Bladder microvascular endothelial cell (primary cell): ENCODE measurements at places on chromosomes 16 and 17. TPM values are rescaled to one million over a fixed set of nuclear protein-coding genes. Genes with fewer than 3 reads are reported as not detected.

The CUEDC1 gene
- total RNA-seq = 5.7 and 6.4 TPM in 2 replicates

The ATP6V0D1 gene
- total RNA-seq = 72.7 and 134 TPM in 2 replicates

The COPZ2 gene
- total RNA-seq = 9.1 and 11.0 TPM in 2 replicates

The CARD14 gene
- total RNA-seq = 0.16 and 0.50 TPM in 2 replicates

The CCDC43 gene
- total RNA-seq = 29.1 and 39.0 TPM in 2 replicates

The RBFOX1 gene
- total RNA-seq = not detected in 2 replicates

The PIMREG gene
- total RNA-seq = 16.3 and 32.2 TPM in 2 replicates

The PPP4C gene
- 205 and 215 TPM in 2 replicates for total RNA-seq

The STX1B gene
- total RNA-seq = 1.1 TPM in 1 of 2 replicates, not detected in the other

The NOXO1 gene
- total RNA-seq = 0.13 and 0.16 TPM in 2 replicates

The DVL2 gene
- 32.2 and 53.0 TPM in 2 replicates for total RNA-seq

The SPIRE2 gene
- total RNA-seq = 0.97 and 4.8 TPM in 2 replicates

The CDH1 gene
- total RNA-seq = not detected in 2 replicates

The KRTAP4-3 gene
- total RNA-seq = not detected in 2 replicates

The IL21R gene
- 0.16 TPM in 1 of 2 replicates, not detected in the other for total RNA-seq

The PYY gene
- total RNA-seq = not detected in 2 replicates

The TMEM114 gene
- not detected in 2 replicates for total RNA-seq

The RAB11FIP4 gene
- 0.31 TPM in 1 of 2 replicates, not detected in the other for total RNA-seq

The CD300LB gene
- not detected in 2 replicates for total RNA-seq

The TBC1D3I gene
- total RNA-seq = 0.13 TPM in 1 of 2 replicates, not detected in the other

The TSPAN10 gene
- total RNA-seq = 0.16 and 1.3 TPM in 2 replicates

The C17orf75 gene
- total RNA-seq = 18.9 and 23.2 TPM in 2 replicates

The TM4SF5 gene
- total RNA-seq = not detected in 2 replicates

The NUDT7 gene
- total RNA-seq = 4.7 and 6.6 TPM in 2 replicates

The SERPINF2 gene
- 0.49 TPM in 1 of 2 replicates, not detected in the other for total RNA-seq

The IRX5 gene
- 0.16 and 0.63 TPM in 2 replicates for total RNA-seq

The NACA2 gene
- not detected in 2 replicates for total RNA-seq

The CBFA2T3 gene
- under 0.01 and 0.06 TPM in 2 replicates for total RNA-seq

The PPP1R1B gene
- total RNA-seq = not detected in 2 replicates

The SOX8 gene
- total RNA-seq = 0.16 and 1.3 TPM in 2 replicates

The SLC7A6 gene
- 10.0 and 30.5 TPM in 2 replicates for total RNA-seq

The ZG16 gene
- not detected in 2 replicates for total RNA-seq

The CLEC19A gene
- not detected in 2 replicates for total RNA-seq

The TBC1D28 gene
- total RNA-seq = 0.19 TPM in 1 of 2 replicates, not detected in the other

The CMTM1 gene
- total RNA-seq = 1.1 and 2.9 TPM in 2 replicates

The TBC1D3H gene
- total RNA-seq = not detected in 2 replicates

The CCDC78 gene
- total RNA-seq = 1.2 TPM in 1 of 2 replicates, not detected in the other

The SLC16A11 gene
- 0.44 and 0.49 TPM in 2 replicates for total RNA-seq

The SLC22A31 gene
- total RNA-seq = not detected in 2 replicates

The DNASE1L2 gene
- total RNA-seq = 0.32 and 0.63 TPM in 2 replicates

The PABPN1L gene
- total RNA-seq = not detected in 2 replicates

The NPIPA5 gene
- total RNA-seq = 0.49 and 1.6 TPM in 2 replicates

The SEZ6L2 gene
- total RNA-seq = 0.65 and 5.9 TPM in 2 replicates

The NPW gene
- total RNA-seq = 0.16 TPM in 1 of 2 replicates, not detected in the other

The TMUB2 gene
- total RNA-seq = 24.3 and 36.6 TPM in 2 replicates

The HEATR3 gene
- 19.9 and 27.3 TPM in 2 replicates for total RNA-seq

The ZP2 gene
- not detected in 2 replicates for total RNA-seq

The KCNJ2 gene
- 7.7 and 15.1 TPM in 2 replicates for total RNA-seq

The UNK gene
- 6.8 and 22.8 TPM in 2 replicates for total RNA-seq

The PSME3IP1 gene
- total RNA-seq = 50.8 and 69.4 TPM in 2 replicates

The SPHK1 gene
- total RNA-seq = 52.5 and 142 TPM in 2 replicates

The THUMPD1 gene
- total RNA-seq = 51.8 and 65.3 TPM in 2 replicates

The VPS35L gene
- total RNA-seq = 27.5 and 46.9 TPM in 2 replicates

The ACSM5 gene
- 0.44 TPM in 1 of 2 replicates, not detected in the other for total RNA-seq

The TCF25 gene
- 136 and 197 TPM in 2 replicates for total RNA-seq

The TPSG1 gene
- total RNA-seq = not detected in 2 replicates
